Vagina (tissue), 2 donors: ENCODE measurements at places on chromosomes 16 and 17. TPM values are rescaled to one million over a fixed set of nuclear protein-coding genes. Genes with fewer than 3 reads are reported as not detected.

DNA sequence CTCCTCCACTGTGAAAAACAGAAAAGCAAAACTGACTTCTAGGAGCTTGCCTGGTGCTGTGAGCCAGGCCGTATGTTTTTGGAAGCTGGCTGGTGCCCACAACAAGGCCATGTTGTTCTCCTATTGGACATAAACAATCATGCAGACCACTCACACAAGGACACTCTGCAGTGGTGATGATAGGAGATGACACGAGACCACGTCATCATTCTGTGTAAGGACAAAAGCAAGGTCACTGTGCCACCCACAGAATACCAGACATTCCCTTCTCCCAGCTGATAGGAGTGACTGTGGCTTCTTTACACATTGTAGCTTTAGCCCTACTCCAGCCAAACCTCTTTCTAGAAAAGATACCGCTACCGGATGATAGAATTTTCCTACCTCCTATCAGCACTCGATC lies 47.7 kb upstream of the LCMT1 start:
- no peak for DNase-seq

The USP7 gene
- total RNA-seq = 112 TPM

GRCh38 chr16:47065766-47066688 lies 77.7 kb downstream of the NETO2 start:
- no peak for DNase-seq

DNA sequence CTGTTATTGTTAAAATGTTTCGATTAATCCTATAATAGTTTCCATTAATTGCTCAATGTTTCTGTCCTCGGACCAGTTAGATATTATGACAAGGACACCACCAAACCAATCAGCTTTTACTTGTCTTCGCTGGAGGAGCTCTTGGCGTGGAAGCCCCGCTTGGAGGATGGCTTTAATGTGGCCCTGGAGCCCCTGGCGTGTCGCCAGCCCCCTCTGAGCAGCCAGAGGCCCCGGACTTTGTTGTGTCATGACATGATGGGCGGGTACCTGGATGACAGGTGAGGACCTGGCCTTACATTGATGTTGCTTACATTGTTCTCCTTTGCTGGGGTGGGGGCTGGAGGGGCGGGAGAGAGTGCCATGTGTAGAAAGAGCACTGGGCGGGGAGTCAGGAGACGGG lies 3.0 kb downstream of the ENGASE start:
- DNase-seq = no peak

- DNase-seq = no peak
These were observed 3.0 kb downstream of the CBX8 start for GRCh38 chr17:79793924-79794304.
